NCI-H2171 (cell line): ENCODE measurements at places on chromosomes 16 and 17.
A peak's percentile ranks its signal among the peaks of the same experiment; 100 is the strongest.

GRCh38 chr17:29618272-29619065, 4.2 kb downstream of the CORO6 start:
- no peak for DNase-seq

DNA sequence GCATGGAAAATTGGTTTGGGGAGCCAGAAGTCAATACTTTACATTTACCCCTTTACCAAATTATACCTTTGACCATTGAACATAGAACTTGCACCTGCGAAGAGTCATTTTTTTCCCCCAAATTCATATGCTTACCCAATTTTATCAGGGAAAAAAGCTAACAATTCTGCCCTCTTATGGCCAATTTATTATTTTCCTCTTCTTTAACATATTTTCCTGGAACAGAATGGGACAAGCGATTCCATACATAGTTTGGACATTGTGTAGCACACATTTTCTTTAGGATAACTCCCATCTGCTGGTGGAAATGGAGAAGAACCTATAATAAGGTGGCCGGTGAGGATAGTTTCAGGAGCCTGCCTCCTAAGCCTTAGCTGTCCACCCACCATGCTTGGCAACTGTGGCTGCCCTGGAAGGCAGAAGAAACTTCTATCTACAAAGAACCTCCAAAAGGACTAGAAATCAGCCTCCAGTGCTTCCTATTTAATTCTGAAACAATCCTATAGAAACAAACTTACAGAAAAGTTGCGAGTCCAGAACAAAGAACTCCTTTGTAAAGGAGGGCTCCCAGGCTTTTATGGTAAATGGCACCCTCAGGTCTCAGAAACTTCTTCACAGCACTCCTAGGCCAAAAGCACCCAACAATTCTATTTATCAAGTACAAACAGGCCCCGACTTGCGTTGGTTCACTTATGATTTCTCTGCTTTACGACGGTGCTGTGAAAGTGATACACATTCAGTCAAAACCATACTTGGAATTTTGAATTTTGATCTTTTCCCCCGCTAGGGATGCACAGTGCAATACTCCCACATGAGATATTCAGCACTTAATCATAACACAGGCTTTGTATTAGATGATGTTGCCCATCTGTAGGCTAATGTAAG, 64.1 kb upstream of the CACNG4 start:
- no peak for DNase-seq

- no peak for DNase-seq
Observed at GRCh38 chr16:73183611-73184092, 135.7 kb upstream of the ZFHX3 start.

- no peak for DNase-seq
Observed at GRCh38 chr16:54812229-54812628, 118.4 kb upstream of the IRX5 start.

- no peak for DNase-seq
Observed at GRCh38 chr16:67661101-67661761, 471 bp downstream of the PARD6A start.

DNA sequence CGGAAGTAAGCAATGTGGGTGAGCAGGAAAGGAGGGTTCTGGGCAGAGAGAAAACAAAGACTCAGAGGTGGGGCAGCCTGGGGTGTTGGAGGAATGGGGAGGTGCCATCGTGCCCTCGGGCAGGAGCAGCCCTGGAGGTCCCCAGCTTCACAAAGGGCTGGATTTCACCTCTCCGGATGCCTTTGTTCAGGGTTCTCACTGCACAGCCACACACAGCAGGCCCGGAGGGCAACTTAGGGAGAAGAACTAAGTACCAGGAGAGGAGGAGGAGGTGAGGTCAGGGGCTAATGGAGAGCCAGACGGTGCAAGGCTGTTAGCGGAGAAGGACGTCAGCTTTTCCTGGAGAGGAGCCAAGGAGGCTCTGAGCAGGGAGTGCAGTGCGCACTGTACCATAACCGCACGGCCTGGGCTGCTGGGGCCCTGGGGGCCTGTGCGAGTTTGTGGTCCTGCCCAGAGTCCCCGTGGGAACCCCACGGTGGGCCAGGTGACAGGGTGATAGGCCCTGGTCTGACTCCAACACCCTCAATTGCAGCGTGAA, 9.3 kb downstream of the ARRB2 start:
- peak; percentile 35 for DNase-seq

DNA sequence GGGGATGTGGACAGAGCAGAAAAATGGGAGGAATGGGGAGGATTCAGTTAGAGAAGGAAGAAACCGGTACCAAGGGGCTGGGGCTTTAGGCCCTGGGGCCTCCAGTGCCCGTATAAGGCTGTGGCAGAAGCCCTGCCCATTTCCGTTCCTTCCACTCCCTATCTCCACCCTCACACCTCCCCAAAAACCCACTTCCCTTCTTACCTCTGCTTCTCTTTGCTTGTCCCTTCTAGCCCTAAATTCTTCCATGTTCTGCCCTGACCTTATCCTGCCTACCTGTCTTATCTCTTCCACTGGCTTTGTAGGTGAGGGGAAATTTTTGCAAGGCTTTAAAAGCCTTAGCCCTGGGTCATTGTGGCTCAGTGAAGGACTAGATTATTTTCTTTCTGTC, 4.1 kb downstream of the RNF167 start:
- no peak for DNase-seq

DNA sequence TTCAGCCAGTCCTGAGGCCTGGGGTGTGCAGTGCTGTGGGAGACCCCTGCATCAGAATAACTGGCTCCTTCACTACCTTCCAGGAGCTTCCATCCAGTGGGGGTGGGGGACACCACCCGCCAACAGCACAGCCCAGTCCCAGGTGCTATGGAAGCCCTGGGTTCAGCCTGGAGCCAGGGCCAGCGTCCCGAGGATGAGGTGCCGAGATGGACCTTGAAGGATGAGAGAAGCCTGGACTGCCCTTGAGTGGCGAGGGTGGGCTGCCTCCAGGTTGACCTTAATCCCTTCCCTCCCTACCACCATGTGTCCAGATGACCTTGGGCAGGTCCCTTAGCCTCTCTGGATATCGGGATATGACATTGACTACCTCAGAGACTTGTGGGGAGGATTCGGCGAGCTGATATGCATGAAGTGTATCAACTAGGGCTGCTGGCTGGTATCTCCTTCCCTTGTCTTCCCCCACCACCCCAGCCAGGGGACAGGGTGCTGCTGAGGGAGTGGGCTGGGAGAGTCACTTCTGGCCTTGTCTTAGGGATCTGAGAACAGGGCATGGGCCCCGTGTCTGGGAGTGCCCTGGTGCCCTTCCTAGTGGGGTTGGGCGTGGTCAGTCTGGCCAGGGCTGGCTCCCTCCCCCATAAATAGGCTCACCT, 14.2 kb upstream of the LASP1NB start:
- no peak for DNase-seq

- no peak for DNase-seq
Observed at GRCh38 chr17:79861413-79862216, 22.4 kb upstream of the CBX4 start.

- DNase-seq: no peak
Observed at GRCh38 chr16:81067166-81067565, 9.9 kb downstream of the C16orf46 start.

- no peak for DNase-seq
Observed at GRCh38 chr16:11049396-11050059, 105.2 kb downstream of the CLEC16A start.

GRCh38 chr17:79915850-79916430, 76.7 kb upstream of the CBX4 start:
- no peak for DNase-seq

DNA sequence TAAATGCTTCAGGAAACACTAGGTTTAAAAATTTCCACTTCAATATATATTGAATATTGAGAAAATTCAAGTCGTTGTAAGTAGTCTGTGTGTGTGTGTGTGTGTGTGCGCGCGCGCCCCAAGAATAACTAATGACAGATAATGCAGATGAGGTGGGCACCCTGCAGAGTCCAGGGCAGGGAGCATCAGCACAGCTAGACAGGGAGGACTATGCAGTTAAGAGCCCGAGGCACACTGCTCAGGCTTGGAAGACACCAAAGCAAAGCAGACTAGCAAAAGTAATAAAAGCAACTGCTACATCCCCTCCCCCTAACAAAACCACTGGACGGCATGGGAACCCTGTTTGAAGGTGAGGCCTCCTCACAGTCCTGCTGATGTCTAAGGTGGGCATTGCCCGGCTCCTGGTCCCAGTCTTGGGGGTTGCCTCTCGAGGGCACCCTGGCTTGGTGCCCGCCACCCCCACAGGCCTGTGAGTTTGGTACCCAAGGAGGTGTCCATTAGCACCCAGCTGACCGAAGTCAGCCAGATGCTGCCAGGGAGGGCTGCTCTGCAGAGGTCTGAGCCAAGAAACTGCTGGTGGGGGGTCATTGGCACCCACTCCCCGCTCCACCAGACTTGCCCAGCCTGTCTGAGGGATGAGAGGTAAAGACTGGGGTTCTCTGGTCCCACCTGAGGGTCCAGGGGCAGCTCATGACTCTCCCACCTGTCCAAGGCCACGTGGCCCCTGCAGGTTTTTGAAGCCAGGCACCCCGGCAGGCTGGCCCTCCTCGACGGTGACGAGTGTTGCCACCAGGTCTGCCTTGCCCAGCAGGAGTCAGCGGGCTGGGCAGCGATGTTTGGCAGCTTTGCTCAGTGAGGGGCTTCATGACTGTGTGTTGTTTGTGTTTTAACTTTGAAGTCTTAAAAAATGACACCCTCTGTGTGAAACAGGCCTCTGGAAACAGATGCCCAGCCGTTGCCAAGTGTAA, 18.7 kb downstream of the LRRC75A start:
- DNase-seq: no peak

DNA sequence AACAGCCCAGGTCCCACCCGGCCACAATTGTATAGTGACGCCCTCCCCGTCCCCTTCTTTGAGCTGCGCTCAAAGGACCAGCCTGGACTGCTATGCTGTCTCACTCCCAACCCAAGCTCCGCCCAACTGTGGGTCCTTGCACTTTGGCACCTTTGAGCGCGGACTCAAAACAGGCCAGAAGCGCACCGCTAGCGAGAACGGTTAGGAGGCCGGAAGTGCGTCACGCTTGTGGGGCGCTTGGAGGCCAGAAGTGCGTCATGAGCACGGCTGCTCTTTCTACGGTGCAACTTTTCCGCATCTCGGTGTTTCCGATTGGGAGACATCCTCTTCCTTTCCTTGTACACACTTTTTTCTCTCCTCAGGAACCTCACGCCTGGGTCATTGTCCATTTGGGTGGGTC, at the start of gene ZNF19:
ZNF19 (minus strand) TSS at position 203 of the 400 bp plus-strand sequence. CDS start 7,210 bp downstream, outside the sequence.
- DNase-seq: no peak

DNA sequence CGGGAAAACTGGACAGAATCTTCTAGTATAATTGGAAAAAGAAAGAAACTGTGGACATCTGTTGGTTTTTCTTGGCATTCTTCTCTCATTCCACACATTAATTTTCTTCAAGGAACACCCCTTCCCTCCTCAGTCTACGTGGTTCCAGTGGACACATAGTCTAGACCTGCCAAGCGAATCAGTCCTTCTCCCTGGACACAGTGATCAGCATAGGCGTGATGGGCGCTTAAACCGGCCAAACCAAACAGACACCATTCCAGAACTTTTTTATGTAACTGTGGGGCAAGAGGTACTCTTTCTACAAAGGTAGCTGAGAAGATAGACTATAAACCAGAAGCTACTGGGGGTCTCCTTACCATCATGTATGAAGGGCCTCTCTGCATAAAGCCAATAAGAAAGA, 121.8 kb upstream of the COX10 start:
- no peak for DNase-seq

DNA sequence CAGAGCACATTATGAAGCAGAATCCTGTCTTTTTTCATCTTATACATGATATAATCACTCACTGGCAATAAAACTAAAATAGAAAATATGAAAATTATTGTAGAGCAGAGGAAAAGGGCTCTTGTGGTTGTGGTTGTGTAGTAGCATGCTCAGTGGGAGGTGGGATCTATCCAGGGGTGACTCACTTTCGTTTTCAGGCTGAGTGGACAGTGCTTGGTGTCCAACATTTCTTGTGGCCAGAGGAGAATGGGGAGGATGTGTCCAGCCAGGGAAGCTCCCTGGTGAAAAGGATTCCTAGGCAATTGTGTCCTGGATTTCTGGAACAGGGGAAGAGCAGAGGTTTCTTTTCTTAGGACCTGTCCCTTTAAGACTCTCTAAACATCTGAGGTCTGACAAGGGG, 31.9 kb upstream of the CPHXL start:
- DNase-seq: no peak

DNA sequence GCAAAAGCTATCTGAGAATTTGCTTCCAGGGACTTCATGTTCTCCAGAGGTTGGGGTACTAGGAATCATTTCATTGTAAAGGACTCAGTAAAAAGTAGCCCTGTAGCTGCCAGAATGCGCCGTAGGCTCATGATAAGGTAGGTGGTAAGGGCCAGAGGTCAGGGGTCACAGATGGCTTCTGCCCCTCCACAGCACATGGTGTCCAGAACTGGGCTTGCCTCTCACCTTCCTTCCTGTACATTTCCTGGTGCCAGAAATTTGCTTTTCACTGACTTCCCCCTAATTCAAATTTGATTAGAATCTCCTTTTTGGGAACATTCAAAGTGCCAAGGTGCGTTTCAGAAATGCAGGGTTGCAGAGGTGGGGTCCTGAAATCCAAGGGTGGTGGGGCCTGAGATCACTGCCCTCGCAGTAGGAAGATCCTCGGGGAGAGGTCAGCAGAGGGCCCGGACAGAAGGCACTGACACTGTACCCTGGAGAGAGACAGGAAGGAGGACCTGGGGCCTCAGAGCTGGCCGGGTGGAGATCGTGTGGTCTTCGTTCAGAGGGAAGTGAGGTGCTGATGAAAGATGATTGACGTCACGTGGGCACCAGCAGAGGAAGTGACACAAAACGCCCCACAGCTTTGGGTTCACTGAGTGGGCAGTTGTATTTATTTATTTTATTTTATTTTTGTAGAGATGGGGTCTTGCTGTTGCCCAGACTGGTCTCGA, 25.5 kb upstream of the METRNL start:
- no peak for DNase-seq

DNA sequence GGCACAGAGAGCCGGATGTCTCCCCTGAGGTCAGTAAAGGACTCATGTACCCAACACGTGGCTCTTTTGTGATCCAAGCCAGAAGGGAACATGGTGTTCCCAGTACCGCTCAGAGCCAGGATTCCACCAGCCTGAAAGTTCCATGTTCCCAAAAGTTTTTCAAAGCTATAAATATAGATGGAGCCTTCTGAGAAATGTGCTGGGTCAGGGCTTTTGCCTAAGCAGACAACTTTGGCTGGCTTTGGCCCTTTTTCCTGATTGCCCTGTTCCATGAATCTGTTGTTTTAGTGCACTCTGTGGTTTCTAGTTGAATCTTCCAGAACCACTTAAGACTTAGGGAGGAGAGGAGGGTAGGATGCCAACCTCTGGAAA, 128.5 kb upstream of the HS3ST2 start:
- no peak for DNase-seq

DNA sequence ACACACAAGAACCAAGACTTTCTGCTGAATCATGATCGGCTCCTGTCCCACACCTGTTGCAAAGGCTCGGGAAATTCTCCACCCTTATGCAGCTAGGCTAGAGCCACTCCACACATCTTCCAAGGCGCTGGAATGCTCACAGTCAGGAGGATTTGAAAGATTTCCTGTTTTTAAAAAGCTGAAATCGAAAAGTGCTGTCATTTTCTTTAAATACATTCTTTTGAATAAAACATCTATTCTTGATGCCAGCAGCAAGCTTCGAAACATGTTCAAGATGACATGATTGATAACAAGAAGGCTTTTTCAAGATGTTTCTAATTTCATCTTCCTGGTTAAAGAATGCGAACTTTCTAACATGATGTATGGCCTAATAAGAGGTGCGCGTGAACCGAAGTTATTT, 219.7 kb upstream of the CDH5 start:
- no peak for DNase-seq

GRCh38 chr17:60311936-60312335, 80.0 kb downstream of the USP32 start:
- no peak for DNase-seq
